ENCODE measurements at places on chromosomes 5 and 9. TPM values are rescaled to one million over a fixed set of nuclear protein-coding genes. Genes with fewer than 3 reads are reported as not detected.
A peak's percentile ranks its signal among the peaks of the same experiment; 100 is the strongest.

DNA sequence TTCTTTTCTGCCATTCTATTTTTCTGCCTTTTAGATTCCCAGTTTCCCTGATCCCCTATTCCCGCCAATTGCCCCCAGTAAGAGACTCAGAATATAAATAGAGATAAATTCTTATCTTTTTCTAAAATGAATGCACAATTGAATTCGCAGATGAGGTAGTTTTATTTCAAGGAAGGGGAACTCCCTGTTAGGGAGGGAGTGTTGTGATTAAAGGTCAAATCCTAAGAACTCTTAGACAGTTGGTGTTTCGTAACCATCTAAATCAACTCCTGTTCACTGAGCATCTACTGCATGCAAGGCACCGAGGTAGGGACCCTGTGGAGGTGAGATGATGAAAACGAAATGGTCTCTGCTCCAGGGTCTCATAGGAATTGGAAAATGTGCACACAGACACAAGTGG, 7.7 kb upstream of the MAP3K1 start:
- no peak for DNase-seq

FYB1 gene
- not detected for total RNA-seq

DNA sequence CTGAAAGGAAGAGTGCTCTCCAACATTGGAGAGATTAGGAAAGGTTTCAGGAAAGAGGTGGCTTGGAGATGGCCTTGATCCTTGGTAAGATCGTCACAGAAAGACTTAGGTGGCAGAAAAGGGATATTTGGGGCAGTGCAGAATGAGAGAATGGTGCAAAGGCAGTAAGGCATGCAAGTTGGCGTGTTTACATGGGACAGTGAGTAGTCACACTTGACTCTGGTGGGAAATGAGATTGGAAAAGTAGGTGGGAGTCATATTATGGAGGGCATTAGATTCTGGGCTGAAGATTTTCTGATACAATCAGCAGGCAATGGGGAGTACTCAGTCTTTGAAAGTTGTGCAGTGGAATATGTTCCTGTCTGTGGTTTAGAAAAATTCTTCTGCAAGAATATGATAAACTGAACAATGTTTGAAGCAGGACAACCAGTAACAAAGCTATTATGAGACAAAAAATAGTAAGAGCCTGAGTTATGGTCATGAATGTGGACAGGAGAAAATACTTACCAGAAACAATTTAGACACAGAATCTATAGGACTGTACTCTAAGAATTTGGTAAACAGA, 76.2 kb upstream of the ANKRD55 start:
- no peak for DNase-seq

- DNase-seq: no peak
Measured at GRCh38 chr5:85760519-85760918, 857.2 kb upstream of the COX7C start.

GRCh38 chr5:3602785-3603502, 7.3 kb downstream of the IRX1 start:
- peak; percentile 87 for DNase-seq

CCNH gene
- total RNA-seq: 36.1 TPM

DNA sequence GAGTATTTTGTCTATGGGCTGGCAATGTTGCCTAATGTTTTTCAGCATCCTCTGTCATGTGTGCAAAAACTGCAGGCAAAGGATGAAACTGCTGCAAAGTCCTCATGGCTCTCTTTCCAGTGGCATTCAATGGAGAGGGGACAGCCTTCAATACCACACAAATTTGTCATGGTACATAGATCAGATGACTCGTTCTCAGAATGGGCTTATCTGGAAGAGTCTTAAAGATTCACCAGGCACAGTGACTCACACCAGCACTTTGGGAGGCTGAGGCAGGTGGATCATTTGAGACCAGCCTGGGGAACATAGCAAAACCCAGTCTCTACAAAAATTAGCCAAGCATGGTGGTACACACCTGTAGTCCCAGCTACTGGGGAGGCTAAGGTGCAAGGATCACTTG, 5.3 kb downstream of the CDKN2AIPNL start:
- no peak for DNase-seq

- no peak for DNase-seq
Measured at GRCh38 chr5:132000677-132001453, 10.6 kb downstream of the ACSL6 start.

TNFSF15 gene
- not detected for total RNA-seq

TMEM174 gene
- not detected for total RNA-seq
